ENCODE measurements at places on chromosomes 6 and 20.

DNA sequence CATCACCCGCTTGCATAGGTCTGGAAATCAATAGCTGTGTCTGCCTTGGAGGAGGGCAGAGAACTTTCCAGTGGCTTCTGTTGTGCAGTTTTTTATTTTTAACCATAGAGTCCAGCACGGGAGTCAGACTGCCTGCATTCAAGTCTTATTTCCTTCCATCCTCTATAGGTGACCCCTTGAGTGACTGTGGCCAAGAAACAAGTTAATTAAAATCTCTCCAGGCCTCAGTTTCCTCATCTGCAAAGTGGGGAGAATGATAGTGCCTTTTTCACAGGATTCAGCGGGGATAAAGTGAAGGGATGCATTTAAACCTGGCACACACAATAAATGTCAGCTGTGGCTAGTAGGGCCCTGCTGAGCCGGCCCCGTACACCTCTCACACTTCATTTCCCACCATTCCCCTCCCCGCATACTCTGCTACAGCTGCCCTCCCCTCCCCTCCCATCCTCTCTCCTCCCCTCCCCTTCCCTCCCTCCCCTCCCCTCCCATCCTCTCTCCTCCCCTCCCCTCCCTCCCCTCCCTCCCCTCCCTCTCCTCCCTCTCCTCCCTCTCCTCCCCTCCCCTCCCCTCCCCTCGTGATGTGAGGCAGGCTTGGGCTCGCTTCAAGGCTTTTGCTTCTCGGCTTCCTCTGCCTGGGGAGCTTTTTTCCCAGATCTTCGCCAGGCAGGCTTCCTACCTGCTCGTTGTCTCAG lies 150.5 kb downstream of the TFAP2C start:
- peak; percentile 36 for DNase-seq

- no peak for DNase-seq
Measured at GRCh38 chr6:76397966-76398365, 325.5 kb upstream of the IMPG1 start.

GRCh38 chr20:46767127-46767761 lies 57.8 kb downstream of the SLC2A10 start:
- DNase-seq, result peak; percentile 67

GRCh38 chr20:24148372-24148771 lies 159.8 kb upstream of the GGTLC1 start:
- DNase-seq, result no peak

GRCh38 chr6:133460101-133460500 lies 218.9 kb downstream of the EYA4 start:
- DNase-seq, result no peak
